ENCODE measurements at places on chromosomes 5 and 9. TPM values are rescaled to one million over a fixed set of nuclear protein-coding genes. Genes with fewer than 3 reads are reported as not detected.

DNA sequence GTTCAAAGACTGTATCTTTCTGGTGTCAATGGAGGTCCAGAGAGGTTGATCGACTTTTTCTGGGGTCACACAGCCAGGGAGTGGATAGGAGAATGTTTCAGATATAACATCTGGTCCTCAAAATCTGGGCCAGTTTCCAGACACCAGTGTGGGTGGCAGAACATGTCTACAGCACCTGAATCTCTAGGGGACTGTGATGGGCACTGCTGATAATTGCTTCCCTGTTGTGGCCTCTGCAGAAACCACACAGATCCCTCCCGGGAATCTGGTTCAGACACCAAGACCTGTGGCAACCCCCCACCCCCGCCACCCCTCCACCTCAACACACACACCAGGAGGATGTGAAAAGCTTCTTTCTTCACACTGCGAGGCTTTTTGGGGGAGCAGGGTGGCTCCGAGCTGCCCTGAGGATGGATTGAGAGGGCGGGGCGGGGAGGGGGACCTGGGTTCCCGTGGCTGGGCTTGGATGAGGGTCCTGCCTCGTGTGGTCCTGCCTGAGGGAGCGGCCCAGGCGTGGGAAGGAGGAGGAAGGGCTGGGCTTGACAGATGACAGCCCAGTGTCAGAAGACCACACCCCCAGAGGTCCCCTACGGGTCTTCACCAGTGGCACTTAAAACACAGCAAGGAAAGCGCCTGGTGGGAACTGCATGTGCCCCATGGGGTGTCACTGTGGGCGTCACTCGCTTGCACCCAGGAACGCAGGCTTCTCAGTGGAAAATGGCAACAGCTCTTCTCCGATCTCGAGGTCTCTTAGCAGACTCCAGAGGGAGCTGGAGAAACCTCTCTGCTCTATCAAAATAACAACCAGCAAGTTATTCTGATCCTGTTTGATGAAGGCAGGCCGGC, 55.2 kb downstream of the TRIP13 start:
- H3K4me3 ChIP-seq, result no peak overlapping the region
- no peaks in the 10 kb centered on the region for H3K27me3 ChIP-seq
- no peaks in the 10 kb centered on the region for H3K4me1 ChIP-seq
- no peaks in the 10 kb centered on the region for H3K36me3 ChIP-seq
- no peak overlapping the region for H3K27ac ChIP-seq
- no peak for DNase-seq

DNA sequence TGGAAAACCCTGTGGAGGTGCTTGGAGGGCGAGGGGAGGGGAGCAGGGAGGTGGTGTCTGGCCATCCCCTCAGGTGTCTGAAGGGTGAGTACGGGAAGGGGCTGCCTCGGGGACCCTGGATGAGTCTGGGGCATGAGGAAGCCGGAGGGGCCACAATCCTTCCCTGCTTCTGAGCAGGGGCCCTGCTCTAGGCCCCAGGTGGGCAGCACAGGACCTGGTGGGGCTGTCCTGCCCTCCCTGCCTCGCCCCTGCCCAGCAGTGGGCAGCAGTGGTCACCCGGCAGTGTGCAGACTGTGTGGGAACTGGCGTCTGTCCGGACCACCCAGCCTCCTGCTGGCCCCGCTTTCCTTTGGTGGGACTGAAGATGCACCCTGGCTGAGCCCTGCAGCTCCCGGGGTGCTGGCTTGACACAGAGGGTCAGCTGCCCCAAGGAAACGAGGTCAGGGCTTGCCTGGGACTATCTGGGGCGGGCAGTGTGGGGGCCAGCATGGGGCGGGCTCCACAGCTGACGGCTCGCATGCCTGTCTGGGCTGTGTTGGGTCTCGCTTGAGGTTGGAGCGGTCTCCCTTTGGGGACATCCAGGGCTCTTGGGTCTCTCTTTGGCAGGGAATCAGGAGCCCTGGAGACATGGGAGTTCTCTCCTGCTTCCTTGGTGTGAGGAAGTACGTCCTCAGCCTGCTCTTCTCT, 26.1 kb downstream of the RXRA start:
- no peak overlapping the region for H3K27ac ChIP-seq
- no peaks in the 10 kb centered on the region for H3K4me1 ChIP-seq
- no peak overlapping the region for H3K4me3 ChIP-seq
- DNase-seq, result no peak
- no peaks in the 10 kb centered on the region for H3K27me3 ChIP-seq

The CCDC192 gene
- not detected for total RNA-seq

The IRX2 gene
- total RNA-seq, result 91.6 TPM

Measured in H9 (cell line).